Activated naive CD8-positive, alpha-beta T cell treated with anti-CD3 and anti-CD28 coated beads, Interleukin-2, amount 10 ng/mL, durations not matched to agents 7 days and 5 days (primary cell): ENCODE measurements at places on chromosomes 3 and 15. TPM values are rescaled to one million over a fixed set of nuclear protein-coding genes. Genes with fewer than 3 reads are reported as not detected.

DNA sequence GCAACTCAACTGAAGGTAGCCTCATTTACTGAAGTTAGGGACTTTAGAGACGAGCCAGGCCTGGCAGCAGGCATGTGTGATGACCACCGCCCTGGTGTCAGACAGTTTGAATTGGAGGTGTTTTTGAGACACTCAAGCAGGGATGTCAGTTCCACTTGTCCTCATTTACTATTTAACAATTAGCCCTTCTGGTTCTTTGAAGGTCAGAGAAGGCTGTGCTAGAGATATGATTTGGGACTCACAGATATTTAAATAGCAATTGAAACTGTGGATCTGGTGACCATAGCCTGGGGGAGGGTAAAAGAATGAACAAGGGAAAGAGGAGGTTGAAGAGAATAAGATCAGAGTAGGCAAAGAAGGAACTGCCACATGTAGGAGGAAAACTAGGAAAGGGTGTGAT, 74.6 kb downstream of the REC114 start:
- DNase-seq = no peak

GRCh38 chr3:183816681-183817510, 8.5 kb downstream of the MAP6D1 start:
- no peak for DNase-seq

DNA sequence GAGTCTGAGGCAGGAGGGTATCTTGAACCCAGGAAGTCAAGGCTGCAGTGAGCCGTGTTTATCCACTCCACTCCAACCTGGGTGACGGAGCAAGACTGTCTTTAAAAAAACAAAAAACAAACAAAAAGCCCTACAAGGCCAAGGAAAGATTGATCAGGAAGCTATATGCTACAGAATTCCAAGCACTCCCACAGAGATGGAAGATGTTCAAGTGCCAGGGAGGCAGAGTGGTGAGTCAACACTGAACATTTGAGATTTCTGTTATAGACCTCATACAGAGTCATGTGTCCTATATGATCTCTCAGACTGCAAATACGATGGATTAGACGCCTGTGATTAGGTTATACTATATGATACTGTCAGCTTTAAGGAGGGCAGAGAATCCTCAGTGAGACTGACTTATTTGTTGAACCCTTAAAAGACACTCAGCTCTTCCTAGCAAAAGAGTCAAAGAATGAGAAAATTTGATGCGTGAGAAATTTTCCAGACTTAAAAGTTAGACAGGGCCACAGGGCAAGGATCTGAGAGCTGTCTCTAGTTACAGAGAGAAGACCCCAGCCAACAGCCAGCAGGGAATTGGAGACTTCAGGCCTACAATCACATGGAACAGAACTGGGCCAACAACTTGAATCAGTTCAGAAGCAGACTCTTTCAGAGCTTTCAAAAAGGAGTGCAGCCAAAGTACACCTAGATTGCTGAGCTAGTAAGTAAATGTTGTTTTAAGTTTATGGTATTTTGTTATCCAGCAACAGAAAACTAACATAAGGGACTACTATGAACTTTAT, 107.6 kb downstream of the PIK3CB start:
- DNase-seq = no peak

GRCh38 chr3:120114981-120115380, 20.7 kb upstream of the GSK3B start:
- DNase-seq = no peak

DNA sequence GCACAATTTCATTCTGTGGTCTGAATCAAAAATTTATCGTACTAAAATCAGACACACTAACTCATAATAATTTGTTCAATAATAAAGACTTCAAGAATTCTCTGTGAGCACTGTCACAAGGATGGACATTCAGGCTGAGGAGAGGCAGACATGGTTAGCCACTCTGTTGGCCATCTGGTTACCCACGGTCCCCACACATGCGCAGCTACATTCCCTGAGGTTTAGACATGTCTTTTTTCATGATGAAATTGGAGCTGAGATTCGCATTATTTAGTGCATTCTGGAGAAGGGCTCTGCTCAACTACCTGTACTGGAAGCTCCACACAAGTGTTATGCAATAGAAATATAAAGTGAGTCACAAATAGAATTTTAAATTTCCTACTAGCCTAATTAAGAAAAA, 156.9 kb downstream of the SUCNR1 start:
- no peak for DNase-seq

DNA sequence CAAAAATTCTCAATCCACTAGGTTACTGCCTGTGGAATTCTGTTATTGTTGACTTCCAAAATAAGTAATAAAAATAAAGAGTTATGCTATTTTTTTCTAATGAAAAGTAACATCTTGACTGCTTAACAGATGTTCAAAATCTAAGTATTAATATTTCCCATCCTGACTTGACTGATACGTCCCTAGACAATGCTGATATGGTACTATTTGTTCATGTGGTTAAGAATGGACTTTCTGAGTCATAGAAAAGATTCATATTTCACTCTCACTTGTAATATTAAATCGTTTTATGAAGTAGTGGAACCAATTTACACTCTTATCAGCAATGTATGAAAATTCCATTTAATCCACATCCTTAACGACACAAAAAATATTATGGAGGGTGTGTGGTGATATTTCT, 104.8 kb upstream of the PLSCR5 start:
- DNase-seq = no peak

GRCh38 chr3:64518950-64519349, 168.8 kb downstream of the ADAMTS9 start:
- DNase-seq = no peak

- no peak for DNase-seq
Measured at GRCh38 chr3:59502806-59503205, 453.0 kb upstream of the CFAP20DC start.

DNA sequence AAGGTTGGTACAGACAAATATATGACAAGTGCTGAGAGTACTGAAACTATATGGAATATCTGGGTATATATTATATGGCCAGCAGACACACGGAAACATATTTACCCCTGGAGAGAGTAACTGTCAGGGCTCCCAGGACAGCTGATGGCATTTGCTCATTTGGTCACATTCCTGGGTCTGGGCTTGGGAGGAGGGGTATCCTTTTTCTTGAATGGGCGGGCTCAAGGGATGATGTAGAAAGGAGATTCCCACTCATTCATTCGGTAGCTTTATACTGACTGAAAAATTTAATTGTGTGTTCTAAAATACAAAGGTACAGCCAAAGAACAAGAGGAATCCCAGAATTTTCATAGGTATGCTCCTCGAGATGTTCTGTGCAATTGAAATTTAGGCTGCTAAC, 131.0 kb downstream of the KCNAB1 start:
- no peak for DNase-seq

GRCh38 chr3:37768107-37768809, 93.4 kb upstream of the CTDSPL start:
- no peak for DNase-seq

DNA sequence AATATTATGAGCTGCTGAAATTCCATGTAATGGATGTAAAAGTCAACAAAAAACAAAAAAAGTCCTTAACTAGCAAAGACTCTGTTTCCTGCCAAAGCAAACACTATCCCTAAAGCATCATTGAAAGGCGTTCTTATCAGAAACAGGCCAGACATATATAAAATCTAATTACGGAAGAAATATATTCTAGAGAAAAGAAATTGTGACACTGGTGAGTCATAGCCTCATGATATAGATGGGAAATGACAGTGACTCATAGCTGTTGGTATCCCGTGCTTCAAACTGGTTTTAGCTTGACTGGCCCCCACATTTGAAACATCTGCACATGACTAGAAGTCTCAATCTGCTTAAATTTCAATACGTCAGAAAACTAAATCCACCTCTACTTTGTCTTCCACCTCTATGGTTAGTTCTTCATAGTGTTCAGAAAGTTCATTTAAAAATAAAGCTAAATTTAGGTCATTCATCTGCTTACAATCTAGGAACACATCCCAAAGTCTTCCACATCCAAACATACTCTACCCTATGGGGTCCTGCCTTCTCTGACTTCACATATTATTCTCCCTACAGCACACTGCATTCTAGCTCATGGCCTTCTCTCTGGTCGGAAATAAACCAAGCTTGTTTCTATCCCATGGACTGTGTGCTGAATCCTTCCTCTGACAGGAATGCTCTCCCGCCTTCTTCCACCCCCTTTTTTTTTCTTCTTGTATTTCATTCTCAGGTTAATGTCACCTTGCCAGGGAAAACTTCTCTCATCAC, 456.3 kb upstream of the ARRDC4 start:
- no peak for DNase-seq

DNA sequence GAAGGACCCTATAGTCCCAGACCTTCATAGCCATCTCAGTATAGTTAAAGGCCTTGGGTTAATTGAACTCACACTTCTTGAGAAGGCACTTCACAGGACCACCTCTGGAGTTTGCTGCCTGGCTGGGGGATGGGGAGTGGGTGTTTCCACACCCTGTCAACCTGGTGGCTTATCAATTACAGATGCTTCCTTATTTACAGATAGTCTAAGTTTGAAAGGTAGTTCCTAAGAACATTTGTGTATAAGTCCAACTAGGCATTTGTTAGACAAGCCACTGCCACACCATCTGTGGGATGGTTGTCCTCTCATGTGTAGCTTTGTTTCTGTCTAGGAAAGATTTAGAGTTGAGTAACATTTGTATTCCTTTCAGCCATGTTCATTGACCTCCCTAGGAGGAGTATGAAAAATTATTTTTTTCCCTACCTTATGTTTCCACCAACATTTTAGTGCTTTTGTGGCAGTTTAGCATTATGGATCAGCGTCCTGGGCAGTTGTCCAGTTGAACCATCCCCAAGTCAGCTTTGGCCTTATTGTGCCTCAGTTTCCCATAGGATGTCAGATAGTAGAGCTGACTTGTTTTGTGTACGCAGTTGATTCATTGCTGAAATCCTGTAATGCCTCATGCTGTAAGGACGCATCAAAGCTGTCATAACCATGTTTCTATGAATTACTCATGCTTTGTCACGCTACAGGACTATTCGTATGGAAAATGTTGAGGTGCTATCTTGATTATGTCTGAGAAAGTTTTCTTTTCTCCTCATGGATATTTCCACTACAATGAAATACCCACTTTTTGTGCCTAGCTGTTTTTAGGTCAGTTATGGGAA, 21.2 kb upstream of the SIAH2 start:
- DNase-seq = no peak

DNA sequence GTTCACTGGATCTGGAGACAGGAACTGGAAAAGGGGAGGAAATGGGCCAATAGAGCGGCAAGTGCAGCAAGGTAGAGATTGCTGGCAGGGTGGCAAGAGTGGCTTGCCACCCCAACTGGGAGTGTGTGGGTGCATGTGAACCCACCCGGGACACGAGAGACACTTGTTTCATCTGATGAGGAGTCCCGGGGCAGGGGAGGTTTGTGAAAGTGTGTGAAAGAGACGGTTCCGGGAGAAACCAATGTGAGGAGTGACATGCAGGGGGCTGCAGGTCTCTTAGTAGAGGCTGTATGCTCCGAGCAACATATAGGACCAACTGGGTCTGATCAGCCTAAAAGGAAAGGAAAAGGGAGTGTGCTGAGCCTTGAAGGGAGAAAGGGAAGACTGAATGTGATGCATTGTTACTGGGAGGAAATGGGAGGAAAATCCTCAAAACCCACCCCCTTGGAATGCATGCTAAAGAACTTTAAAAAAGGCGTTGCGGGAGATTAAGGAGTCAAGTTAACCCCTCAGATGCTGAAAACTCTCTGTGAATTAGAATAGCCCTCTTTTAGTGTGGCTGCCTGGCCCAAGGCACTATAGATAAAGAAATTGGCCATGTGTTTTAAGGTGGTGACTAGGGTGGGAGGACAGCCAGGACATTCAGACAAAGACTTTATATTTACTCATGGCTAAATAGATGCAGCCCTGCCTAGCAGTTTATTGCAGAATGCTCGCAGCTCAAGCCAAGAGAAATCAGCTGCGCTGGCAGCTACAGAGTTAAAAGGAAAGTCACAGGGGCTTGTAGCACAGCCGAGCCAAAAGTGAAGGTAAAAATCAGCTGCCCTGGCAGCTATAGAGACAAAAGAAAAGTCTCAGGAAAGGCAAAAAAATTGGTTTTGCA, 9.1 kb upstream of the SLC9C1 start:
- no peak for DNase-seq

- DNase-seq = no peak
Measured at GRCh38 chr3:9838856-9839255, 5.0 kb downstream of the RPUSD3 start.

GRCh38 chr3:171068658-171069057, 42.1 kb upstream of the SLC2A2 start:
- no peak for DNase-seq

- DNase-seq = no peak
Measured at GRCh38 chr15:71088155-71088554, 27.1 kb upstream of the THSD4 start.

DNA sequence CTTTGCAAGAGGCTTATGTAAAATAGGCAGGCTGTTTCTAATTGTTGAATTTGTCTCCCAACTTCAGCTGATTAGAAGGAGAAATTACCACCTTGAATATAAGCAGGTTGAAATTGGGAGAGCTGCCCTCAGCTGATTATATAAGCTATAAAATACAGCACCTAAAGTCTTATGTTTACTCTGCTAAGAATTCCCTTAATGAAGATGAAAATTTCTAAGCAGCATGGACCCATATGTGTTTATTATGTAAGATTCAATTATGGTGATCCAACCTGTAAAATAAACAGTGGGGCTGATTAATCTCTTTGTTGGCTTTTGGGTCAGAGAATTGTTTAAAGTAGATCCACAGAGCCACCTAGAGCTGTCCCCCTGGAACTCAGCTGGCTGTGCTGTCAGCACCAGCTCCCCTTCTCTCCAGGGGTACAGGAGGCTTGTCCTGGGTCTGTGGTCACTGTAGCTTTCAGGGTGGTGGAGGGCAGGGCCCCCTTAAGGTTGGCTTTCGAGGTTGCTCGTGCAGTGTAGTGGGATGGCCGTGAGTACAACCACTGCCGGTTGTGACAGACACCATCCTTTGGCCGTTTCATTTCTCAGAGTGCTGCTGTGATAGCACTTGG, 9.5 kb downstream of the SLCO3A1 start:
- DNase-seq = no peak

- DNase-seq = no peak
Measured at GRCh38 chr3:115293321-115293720, 146.2 kb upstream of the ZBTB20 start.

- no peak for DNase-seq
Measured at GRCh38 chr15:100777821-100778220, 101.8 kb upstream of the ALDH1A3 start.

DNA sequence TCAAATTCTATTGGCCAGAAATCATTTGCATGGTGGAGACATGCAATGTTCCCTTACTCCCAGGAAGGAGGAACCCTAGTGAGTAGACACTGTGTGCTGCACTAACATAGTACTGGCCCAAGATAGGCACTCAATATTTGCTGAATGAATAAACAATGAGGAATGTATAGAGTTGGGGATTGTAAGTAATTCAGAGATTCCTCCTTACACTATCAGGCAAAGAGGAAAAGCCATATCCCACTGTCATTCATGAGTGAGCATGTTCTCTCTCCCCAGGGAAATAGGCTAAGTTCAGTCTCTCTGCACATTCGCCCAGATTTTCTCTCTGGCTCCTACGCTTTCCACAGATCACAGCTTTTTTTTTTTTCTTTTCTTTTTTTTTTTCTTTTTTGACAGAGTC, 154.9 kb upstream of the WNT5A start:
- no peak for DNase-seq

GRCh38 chr15:100783760-100784492, 95.7 kb upstream of the ALDH1A3 start:
- DNase-seq = no peak

SOX2 gene
- not detected for total RNA-seq

ANKUB1 gene
- not detected for total RNA-seq

SMCO1 gene
- total RNA-seq = not detected

IRAK2 gene
- total RNA-seq = 3.5 TPM
